Mesenteric fat pad (tissue), 1 donor: ENCODE measurements at places on chromosomes 5 and 9. TPM values are rescaled to one million over a fixed set of nuclear protein-coding genes. Genes with fewer than 3 reads are reported as not detected.

PTGER4 gene
- 14.8 TPM for total RNA-seq

PCDHB9 gene
- total RNA-seq, result 1.0 TPM

DNA sequence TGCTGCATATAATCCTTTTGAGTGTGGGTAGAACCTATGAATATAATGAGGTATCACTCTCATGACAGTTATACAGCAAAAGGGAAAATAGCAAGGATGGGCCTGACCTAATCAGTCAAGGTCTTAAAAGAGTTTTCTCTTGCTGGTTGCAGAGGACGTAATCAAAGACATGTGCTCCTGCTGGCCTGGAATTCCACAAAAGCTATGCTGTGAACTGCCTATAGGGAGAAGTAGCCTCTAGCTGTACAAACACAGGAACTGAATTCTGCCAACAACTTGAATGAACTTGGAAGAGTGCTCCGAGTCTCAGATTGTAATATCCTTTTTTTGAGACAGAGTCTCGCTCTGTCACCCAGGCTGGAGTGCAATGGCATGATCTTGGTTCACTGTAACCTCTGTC lies 195.6 kb downstream of the PLK2 start:
- no peak for DNase-seq

- DNase-seq, result no peak
Observed at GRCh38 chr5:169450464-169450863, 133.1 kb upstream of the SPDL1 start.

- DNase-seq, result no peak
Observed at GRCh38 chr5:138460032-138460693, 5.1 kb upstream of the EGR1 start.

GRCh38 chr9:137955224-137955570 lies 77.6 kb downstream of the CACNA1B start:
- DNase-seq, result no peak

DNA sequence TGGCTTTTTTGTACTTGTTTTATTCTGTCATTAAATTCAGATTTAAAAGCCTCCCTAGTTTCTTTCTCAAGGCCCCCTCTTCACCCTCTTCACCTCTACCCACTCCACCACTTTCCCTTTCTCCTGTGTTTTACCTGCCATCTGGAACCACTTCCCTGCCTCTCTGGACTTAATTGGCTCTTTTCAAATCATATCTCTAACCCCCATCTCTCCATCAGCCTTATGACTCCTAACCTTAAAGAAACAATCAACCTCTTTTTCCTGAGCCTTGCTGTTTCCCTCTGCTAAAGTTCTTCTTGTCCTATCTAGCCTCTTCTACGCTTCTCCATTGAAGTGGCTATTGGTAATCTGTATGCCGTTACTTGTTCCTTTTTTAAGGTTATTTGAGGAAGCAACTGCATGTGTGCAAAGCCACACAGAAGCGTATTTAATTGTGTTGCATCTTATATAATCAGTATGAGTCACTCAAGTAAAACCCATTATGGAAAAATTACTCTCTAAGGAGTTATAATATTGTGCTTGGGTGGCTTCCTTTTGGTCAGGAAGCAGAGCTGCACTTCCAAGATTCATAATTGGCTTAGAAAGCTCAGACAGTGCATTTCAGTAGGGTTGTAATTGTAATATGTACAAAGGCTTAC lies 653.6 kb upstream of the ITGA1 start:
- no peak for DNase-seq
